CD8-positive, alpha-beta memory T cell (primary cell): ENCODE measurements at places on chromosomes 16 and 17. TPM values are rescaled to one million over a fixed set of nuclear protein-coding genes. Genes with fewer than 3 reads are reported as not detected.

The SOX9 gene
- not detected for total RNA-seq

The IL4R gene
- 140 TPM for total RNA-seq

The NT5M gene
- 5.4 TPM for total RNA-seq

The SDK2 gene
- 0.44 TPM for total RNA-seq

The FGF11 gene
- 1.1 TPM for total RNA-seq

The TMEM204 gene
- 30.9 TPM for total RNA-seq

DNA sequence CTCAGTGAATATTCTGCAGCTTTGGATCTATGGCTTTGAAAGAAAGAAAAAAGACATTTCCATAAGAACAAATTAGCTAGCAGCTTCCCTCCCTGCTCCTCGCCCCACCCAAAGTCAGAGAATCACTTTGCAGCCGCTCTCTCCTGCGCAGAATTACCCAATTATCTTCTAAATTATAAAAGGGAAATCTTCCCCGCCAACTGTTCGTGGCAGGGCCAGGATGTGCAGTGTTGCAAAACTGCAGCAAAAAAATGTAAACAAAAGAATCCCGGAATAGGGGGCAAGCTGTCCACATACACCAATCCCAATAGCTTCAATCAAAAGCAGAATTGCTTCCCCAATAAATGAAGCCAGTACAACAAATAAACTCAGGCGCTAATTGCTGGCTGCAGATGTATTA lies 510.6 kb downstream of the RBFOX1 start:
- H3K36me3 ChIP-seq, result no peaks in the 10 kb centered on the region
- no peak overlapping the region for H3K4me3 ChIP-seq
- no peaks in the 10 kb centered on the region for H3K4me1 ChIP-seq
- H3K27me3 ChIP-seq, result no peaks in the 10 kb centered on the region
- H3K27ac ChIP-seq, result no peak overlapping the region

- DNase-seq, result no peak
- no peak overlapping the region for H3K27ac ChIP-seq
- H3K4me3 ChIP-seq, result no peak overlapping the region
- H3K27me3 ChIP-seq, result no peaks in the 10 kb centered on the region
- no peaks in the 10 kb centered on the region for H3K4me1 ChIP-seq
Measured at GRCh38 chr17:61047515-61047914, 352.1 kb upstream of the TBX2 start.

- no peaks in the 10 kb centered on the region for H3K4me1 ChIP-seq
- H3K36me3 ChIP-seq, result no peaks in the 10 kb centered on the region
- DNase-seq, result no peak
Measured at GRCh38 chr16:72285728-72286127, 113.8 kb upstream of the PMFBP1 start.

GRCh38 chr17:11608396-11608795 lies 10.1 kb downstream of the DNAH9 start:
- no peaks in the 10 kb centered on the region for H3K27me3 ChIP-seq
- DNase-seq, result no peak
- H3K4me1 ChIP-seq, result no peaks in the 10 kb centered on the region
- no peak overlapping the region for H3K27ac ChIP-seq
- no peaks in the 10 kb centered on the region for H3K36me3 ChIP-seq

DNA sequence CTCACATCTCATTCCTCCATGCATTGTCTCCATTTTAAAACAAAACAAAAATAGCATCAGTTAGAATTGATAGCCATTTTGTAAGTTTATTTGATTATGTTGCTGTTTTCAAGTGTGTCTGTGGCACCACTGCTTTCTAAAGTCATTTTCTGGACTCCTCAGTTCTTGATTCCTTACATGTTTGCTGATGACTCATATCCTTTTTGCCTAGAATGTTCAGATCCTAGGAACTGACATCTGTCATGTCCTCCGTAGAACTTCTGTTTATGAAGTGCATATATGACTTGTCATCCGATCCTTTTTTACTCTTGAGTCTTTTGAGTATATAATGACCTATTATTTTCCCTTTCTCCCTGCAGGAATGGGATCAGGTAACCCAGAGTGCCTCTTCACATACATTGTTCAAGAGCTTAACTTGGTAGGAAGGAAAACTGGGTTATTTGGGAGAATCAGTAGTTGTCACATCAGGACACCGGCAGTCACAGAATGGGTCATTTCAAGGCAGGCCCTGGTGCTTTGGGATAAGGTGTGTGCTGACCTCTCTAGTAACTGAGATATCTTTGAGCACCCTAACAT lies 69.2 kb downstream of the MAP2K4 start:
- DNase-seq, result no peak
- no peaks in the 10 kb centered on the region for H3K27me3 ChIP-seq
- no peaks in the 10 kb centered on the region for H3K36me3 ChIP-seq
- H3K4me1 ChIP-seq, result no peaks in the 10 kb centered on the region
- no peak overlapping the region for H3K27ac ChIP-seq

- H3K4me1 ChIP-seq, result no peaks in the 10 kb centered on the region
- no peak overlapping the region for H3K4me3 ChIP-seq
- no peaks in the 10 kb centered on the region for H3K27me3 ChIP-seq
- no peaks in the 10 kb centered on the region for H3K36me3 ChIP-seq
- DNase-seq, result no peak
- H3K27ac ChIP-seq, result no peak overlapping the region
Measured at GRCh38 chr16:49884033-49885015, 28.4 kb upstream of the ZNF423 start.

GRCh38 chr17:30235386-30236296 lies at the start of gene SLC6A4:
Gene SLC6A4 (minus strand): TSS chr17:30235697. CDS start chr17:30221958, 13,739 bp downstream.
- H3K4me3 ChIP-seq, result no peak within 1 kb of the TSS
- DNase-seq, result no peak
- peaks cover 43% of the 10 kb centered on the region for H3K27me3 ChIP-seq
- H3K27ac ChIP-seq, result no peak within 1 kb of the TSS
- H3K36me3 ChIP-seq, result no peaks in the 10 kb centered on the region
- H3K4me1 ChIP-seq, result peaks cover 8% of the 10 kb centered on the region

- H3K4me1 ChIP-seq, result no peaks in the 10 kb centered on the region
- no peak overlapping the region for H3K27ac ChIP-seq
- no peak for DNase-seq
- H3K4me3 ChIP-seq, result no peak overlapping the region
- no peaks in the 10 kb centered on the region for H3K27me3 ChIP-seq
Measured at GRCh38 chr17:69592692-69593350, 178.3 kb downstream of the MAP2K6 start.

GRCh38 chr16:2048116-2048543 lies 345 bp downstream of the TSC2 start:
- H3K27me3 ChIP-seq, result no peaks in the 10 kb centered on the region
- peaks cover 4% of the 10 kb centered on the region for H3K36me3 ChIP-seq
- no peak for DNase-seq

DNA sequence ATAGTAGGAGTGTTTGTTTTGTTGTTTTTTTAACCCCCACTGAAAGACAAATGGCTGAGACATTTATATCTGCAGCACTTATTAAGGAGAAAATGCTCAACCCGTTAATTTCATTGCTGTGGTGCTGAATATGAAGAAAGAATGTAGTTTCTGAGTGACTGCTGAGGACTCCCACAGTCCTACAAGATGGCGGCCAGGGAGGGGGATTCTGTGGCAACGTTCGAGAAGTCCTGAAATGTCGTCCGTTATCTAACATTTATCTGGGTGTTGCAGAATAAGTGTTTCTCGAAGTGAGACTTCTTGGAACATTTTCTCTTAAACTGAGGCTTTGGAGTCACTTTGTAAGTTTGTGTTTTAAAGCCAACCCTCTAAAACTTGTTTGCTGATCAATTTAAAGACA lies 530.4 kb downstream of the XYLT1 start:
- no peaks in the 10 kb centered on the region for H3K4me1 ChIP-seq
- H3K27ac ChIP-seq, result no peak overlapping the region
- DNase-seq, result no peak
- H3K36me3 ChIP-seq, result no peaks in the 10 kb centered on the region

DNA sequence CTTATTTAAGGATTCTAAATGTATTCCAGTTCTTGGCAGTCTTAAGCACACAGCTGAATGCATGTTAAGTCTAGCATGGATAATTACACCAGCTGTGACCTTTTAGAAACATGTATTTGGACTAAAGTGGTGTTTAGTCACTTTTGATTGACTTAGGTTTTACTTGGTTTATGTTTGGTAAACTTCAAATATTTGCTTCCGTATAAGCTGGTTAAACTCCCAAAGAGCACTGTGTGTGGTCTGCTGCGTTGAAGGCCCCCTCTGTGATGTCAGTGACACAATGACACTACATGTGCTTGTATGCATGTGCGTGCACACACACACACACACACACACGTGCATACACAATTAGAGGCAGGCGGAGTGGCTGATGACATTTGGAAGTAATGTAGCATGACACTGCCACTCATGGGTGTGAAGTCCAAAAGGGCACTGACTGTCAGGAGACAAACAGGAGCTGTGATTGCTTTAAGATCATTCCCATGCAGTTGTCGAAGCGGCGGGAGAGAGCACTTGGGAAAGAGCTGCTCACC lies 156.1 kb upstream of the CDH13 start:
- H3K4me1 ChIP-seq, result no peaks in the 10 kb centered on the region
- no peak overlapping the region for H3K4me3 ChIP-seq
- no peak overlapping the region for H3K27ac ChIP-seq
- no peak for DNase-seq

- H3K27me3 ChIP-seq, result no peaks in the 10 kb centered on the region
- no peaks in the 10 kb centered on the region for H3K4me1 ChIP-seq
- H3K27ac ChIP-seq, result no peak overlapping the region
- H3K4me3 ChIP-seq, result no peak overlapping the region
Measured at GRCh38 chr17:82965371-82965770, 114.0 kb upstream of the METRNL start.

DNA sequence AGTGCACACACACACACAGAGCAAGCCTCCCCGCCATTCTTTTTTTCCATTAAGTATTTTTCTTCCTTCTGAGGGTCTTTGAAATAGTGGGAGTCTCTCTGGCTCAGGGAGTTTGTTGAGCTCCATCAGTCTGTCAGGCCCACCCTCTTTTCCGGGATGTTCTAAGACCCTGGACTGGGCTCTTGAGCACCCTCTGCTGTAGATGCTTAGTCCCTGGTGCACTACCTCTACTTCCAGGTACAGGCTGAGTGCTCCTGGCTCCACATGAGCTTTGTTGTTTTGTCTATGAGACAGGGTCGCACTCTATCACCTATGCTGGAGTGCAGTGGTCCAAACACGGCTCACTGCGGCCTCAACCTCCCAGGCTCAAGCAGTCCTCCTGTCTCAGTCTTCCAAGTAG lies 20.7 kb downstream of the LIMD2 start:
- H3K4me1 ChIP-seq, result no peaks in the 10 kb centered on the region
- no peak overlapping the region for H3K27ac ChIP-seq
- no peak for DNase-seq
- peaks cover 21% of the 10 kb centered on the region for H3K36me3 ChIP-seq

GRCh38 chr17:73826181-73826871 lies 182.1 kb upstream of the SDK2 start:
- peaks cover 70% of the 10 kb centered on the region for H3K4me1 ChIP-seq
- DNase-seq, result no peak
- no peaks in the 10 kb centered on the region for H3K27me3 ChIP-seq
- no peaks in the 10 kb centered on the region for H3K36me3 ChIP-seq

GRCh38 chr17:144936-145670 lies 7.7 kb downstream of the SCGB1C2 start:
- no peaks in the 10 kb centered on the region for H3K36me3 ChIP-seq
- DNase-seq, result no peak
- H3K27me3 ChIP-seq, result no peaks in the 10 kb centered on the region
- H3K27ac ChIP-seq, result no peak overlapping the region
- no peak overlapping the region for H3K4me3 ChIP-seq

DNA sequence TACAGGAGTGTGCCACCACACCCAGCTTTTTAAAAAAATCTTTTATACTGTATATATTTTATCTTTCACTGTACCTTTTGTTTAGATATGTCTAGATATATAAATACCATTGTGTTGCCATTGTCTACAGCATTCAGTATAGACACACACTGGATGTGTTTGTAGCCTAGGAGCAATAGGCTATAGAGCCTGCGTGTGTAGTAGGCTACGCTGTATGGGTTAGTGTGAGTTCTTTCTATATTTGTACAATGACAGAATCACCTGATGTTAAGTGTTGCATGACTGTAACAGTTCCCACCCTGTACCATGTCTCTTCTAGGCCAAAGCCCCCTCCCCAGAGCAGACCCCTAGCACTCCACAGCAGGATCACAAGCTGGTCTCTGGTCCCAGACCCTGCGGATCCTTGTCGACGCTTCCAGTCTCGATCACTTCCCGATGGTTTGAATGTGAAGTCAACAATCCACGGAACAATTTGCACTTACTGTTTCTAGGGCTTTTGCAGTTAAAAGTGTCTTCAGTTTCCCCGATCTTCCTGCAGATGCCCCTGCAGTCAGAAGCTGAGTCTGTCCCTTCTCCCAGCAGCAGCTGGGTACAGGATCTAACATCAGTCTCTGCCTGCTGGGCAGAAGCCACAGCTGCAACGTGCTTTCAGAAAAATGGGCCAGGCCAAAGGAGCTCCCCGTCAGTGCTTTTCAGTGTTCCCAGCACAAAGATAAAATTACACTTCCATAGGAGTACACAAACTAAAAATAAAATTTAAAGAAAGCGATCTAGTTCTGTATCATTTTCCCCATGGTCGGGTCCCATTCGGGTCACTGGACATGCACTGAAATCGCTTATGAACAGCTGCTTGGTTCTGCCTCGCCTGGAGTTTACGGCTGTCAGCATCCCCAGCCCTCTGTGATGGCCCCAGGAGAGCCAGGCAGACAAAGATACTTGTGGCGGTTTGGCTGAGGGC lies 35.4 kb downstream of the ADAM11 start:
- H3K4me3 ChIP-seq, result no peak overlapping the region
- DNase-seq, result no peak
- no peaks in the 10 kb centered on the region for H3K36me3 ChIP-seq

DNA sequence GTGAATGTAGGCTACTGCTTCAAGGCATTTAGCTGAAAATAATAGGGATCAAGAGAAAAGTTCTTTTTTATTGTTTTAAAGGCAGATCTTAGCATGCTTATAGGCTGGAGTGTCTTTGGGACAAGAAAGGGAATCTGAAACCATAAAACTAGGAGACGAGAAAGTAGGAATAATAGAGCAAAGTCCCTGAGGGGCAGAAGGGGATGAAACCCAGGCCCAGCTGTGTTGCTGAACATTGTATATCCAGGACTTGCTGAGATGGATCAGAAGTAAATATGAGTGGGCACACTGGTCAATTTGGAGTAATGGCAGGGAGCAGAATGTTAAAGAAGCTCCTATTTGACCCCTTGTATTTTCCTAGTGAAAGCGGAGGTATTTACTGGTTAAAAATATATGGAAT lies 9.3 kb downstream of the ZNF689 start:
- H3K36me3 ChIP-seq, result peaks cover 7% of the 10 kb centered on the region
- H3K27me3 ChIP-seq, result no peaks in the 10 kb centered on the region
- no peak overlapping the region for H3K27ac ChIP-seq
- H3K4me1 ChIP-seq, result no peaks in the 10 kb centered on the region
- DNase-seq, result no peak

DNA sequence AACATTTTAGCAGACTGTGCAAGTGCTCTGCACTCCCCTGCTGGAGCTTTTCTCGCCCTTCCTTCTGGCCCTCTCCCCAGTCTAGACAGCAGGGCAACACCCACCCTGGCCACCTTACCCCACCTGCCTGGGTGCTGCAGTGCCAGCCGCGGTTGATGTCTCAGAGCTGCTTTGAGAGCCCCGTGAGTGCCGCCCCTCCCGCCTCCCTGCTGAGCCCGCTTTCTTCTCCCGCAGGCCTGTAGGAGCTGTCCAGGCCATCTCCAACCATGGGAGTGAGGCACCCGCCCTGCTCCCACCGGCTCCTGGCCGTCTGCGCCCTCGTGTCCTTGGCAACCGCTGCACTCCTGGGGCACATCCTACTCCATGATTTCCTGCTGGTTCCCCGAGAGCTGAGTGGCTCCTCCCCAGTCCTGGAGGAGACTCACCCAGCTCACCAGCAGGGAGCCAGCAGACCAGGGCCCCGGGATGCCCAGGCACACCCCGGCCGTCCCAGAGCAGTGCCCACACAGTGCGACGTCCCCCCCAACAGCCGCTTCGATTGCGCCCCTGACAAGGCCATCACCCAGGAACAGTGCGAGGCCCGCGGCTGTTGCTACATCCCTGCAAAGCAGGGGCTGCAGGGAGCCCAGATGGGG lies 3.1 kb downstream of the GAA start:
- DNase-seq, result no peak
- no peaks in the 10 kb centered on the region for H3K36me3 ChIP-seq
- no peak overlapping the region for H3K27ac ChIP-seq
- no peak overlapping the region for H3K4me3 ChIP-seq
